Endodermal cell (in vitro differentiated cells): ENCODE measurements at places on chromosomes 2 and 18. TPM values are rescaled to one million over a fixed set of nuclear protein-coding genes. Genes with fewer than 3 reads are reported as not detected.

GRCh38 chr2:113922784-113923183 lies 32.9 kb downstream of the ACTR3 start:
- H3K27me3 ChIP-seq = no peaks in the 10 kb centered on the region
- peaks cover 80% of the 10 kb centered on the region for H3K36me3 ChIP-seq
- H3K4me1 ChIP-seq = peaks cover 3% of the 10 kb centered on the region
- DNase-seq = no peak
- no peak overlapping the region for H3K4me3 ChIP-seq

UGT1A8 gene
- not detected in 3 replicates for total RNA-seq

LHCGR gene
- not detected in 3 replicates for total RNA-seq

DNA sequence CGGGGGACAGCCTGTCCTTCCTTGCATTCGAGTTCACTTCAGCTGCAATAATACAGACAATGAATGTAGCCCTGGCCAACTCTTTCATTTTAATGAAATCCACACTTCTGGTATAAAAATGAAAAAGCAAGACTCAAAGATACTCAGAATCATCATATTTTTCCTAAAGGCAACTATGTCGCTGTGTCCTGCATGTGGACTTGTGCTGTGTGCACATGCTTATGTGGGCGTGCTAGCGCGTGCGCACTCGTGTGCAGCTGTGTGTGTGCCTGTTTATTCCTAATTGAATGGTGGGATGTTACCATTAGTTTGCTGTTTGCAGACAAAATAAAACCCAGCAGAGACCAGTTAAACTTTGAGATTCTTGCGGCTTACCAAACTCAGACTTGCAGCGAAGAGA lies 49.6 kb downstream of the SMIM21 start:
- DNase-seq = no peak
- no peak overlapping the region for H3K27ac ChIP-seq
- H3K4me1 ChIP-seq = no peaks in the 10 kb centered on the region
- H3K36me3 ChIP-seq = no peaks in the 10 kb centered on the region
- no peaks in the 10 kb centered on the region for H3K27me3 ChIP-seq
- H3K4me3 ChIP-seq = no peak overlapping the region

DNA sequence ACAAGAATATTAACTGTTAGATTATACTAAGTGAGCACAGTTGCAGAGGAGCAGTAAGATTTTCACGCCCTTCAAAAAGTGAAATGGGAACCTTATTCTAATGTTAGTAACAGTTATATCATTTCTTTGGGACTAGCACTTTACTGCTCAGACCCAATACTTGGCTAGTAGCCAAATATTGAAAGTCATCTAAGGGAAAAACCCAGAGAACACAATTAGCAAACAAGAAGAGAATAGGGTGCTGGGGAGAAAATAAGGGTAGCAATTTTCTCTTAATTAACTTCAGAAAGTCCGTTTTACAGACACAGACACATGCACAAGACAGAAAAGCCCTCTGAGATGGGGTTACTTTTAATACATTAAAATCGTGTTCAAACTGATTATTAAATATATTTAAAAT lies 71.8 kb downstream of the ID2 start:
- DNase-seq = no peak
- no peaks in the 10 kb centered on the region for H3K4me1 ChIP-seq
- no peaks in the 10 kb centered on the region for H3K27me3 ChIP-seq
- H3K4me3 ChIP-seq = no peak overlapping the region

GRCh38 chr2:70916291-70916690 lies 19.4 kb upstream of the ATP6V1B1 start:
- no peaks in the 10 kb centered on the region for H3K4me1 ChIP-seq
- H3K4me3 ChIP-seq = no peak overlapping the region
